ENCODE measurements at places on chromosomes 7 and 10. TPM values are rescaled to one million over a fixed set of nuclear protein-coding genes. Genes with fewer than 3 reads are reported as not detected.

- DNase-seq: no peak
Observed at GRCh38 chr10:87654212-87654611, 5.5 kb upstream of the PAPSS2 start.

DNA sequence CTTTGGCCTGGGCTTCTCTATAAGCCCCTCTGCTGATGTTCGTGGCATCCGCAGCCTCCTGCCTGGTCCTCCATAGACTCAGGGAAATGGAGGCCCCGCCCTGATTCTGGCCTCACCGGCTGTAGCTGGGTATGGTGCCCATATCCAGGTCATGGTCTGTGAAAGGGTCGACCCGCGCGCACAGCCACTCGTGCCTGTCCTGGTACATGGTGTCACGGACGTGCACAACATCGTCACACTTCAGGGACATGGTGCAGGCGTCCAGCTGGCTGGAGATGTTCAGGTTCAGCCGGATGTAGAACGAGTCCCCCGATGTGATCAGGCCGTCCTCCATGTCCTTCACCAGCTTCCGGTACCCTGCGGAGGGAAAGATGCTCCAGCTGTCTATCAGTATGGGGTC, 75.1 kb upstream of the GNA12 start:
- no peak for DNase-seq

- no peak for DNase-seq
Observed at GRCh38 chr7:138563808-138564207, 103.7 kb downstream of the TRIM24 start.

Gene TEX47
- not detected for total RNA-seq

Gene GLI3
- 1.1 TPM for total RNA-seq

Gene GARIN1A
- 4.3 TPM for total RNA-seq

DNA sequence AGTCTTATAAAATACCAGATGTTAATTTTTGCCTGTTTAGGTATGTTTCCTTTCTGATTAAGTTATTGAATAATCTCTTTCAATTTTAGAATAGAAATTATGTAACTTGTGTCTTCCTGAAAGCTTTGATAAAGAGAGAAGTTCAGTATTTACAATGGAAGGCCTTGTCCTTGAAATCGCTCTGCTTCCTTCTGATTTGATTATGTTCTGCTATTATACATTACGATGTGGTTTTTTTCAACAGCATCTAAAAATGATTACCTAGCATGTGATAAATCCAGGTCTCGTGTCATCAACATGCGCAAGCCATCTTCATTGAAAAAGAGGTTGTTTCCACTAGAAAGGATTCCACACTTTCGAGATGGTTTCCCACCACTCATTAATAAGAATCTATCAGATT, 96.5 kb upstream of the SLC26A5 start:
- no peak for DNase-seq

- DNase-seq: no peak
Observed at GRCh38 chr7:27992755-27993493, 187.7 kb downstream of the JAZF1 start.

DNA sequence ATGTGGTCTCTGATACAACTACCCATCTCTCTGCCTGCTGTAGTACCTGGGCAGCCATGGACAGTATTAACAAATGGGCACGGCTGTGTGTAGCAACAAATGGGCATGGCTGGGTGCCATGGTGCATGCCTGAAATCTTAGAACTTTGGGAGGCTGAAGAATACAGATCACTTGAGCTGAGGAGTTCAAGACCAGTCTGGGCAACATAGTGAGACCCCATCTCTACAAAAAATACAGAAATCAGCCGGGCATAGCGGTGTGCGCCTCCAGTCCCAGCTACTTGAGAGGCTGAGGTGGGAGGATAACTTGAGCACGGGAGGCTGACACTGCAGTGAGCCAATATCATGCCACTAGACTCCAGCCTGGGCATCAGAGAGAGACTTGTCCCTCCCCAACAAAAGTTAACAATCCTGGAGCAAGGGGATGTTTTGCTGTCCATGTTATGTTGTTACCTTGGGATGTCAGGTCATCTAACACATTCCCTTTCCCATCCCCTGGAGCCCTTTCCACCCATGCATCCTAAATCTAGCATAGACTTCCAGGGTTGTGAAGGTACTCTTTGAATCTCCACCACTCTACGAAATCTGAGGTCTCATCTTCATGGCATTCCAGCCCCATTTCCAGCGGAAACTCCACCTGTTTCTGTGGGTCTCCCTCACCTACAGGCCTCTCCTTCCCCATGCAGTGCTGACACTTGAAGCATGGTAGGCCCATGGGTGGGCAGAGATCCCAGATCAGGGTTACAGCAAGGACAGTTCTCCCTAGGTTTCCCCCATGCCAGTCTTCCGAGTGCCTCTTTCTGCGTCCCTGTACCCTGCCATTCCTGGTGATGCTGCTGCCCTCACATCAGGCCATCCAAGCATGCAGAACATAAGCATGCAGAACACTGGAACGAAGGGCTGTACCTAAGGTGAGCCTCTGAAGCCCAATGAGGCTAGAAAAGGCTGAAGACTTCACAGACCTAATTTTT, 13.1 kb downstream of the FXYD4 start:
- no peak for DNase-seq

GRCh38 chr7:91242097-91242844, 22.0 kb upstream of the FZD1 start:
- DNase-seq: no peak

DNA sequence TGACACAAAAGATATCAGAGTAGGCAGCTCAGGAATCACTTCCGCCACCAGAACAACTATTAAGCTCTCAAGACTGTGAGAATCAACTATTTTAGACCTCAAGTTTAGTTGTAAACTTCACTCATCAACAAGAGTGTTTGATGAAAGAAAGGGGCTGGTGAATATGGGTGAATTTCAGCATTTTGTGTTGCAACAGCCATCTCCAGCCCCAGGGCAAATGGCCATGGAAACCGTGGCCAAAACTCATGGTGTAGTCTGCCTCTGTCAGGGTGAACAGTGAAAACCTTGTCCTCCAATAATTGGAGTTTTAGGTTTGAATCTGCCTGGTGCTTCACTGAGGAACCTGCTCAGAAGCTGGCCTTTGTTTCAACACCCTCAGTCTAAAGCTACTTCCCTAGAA, 60.0 kb downstream of the POLR1F start:
- DNase-seq: no peak

DNA sequence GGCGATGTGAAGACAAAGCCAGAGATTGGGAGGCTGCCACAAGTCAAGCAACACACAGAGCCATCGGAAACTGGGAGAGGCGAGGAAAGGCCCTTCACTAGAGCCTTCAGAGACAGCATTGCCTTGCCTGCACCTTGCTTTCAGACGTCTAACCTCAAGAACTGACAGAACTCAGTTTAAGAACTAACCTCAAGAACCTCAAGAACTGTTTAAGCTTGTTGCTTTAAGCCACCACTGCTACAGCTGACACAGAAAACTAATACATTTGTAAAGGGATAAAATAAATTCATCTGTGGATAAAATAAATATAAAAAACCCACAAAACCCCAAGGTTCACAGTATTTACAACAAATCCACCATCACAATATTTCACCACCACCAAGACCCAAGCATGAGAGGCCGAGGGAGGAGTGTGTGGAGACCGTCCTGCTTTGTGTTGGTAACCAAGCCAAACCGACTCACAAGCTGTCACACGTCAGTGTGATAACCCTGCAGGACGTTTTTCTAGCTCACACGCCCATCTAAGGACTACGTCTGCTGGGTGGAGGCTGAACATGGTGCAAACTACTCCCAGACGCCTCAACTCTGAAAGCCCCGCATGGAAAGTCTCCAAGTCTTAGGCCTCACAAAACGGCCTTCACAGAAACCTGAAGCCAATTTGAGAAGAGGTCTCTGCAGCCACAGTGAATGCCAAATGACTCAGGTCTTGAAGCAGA, 116.8 kb downstream of the ABLIM1 start:
- DNase-seq: no peak

- DNase-seq: no peak
Observed at GRCh38 chr10:24207341-24207740, 1.6 kb upstream of the KIAA1217 start.

Gene ORC5
- total RNA-seq: 35.7 TPM

Gene GJD4
- total RNA-seq: not detected

DNA sequence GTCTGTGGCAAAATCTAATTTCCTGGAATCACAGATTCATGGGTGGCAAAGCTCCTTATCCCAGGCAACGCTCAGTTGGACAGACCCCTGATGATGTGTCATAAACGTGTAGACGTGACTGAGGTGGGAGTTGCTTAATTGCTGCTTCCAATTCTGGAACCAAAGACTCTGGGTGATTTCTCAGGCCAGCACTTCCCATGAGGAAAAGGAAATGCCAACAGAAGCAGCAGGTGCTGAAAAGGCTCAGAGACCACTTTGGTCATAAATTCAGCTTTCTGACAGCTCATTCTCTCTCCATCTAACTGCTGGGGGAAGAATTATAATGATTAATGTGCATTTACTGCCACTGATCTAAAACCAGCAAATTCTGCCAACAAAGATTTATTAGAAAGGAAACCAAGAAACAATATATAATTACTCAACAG, 88.7 kb downstream of the OSBPL3 start:
- DNase-seq: no peak

Gene DRGX
- not detected for total RNA-seq

DNA sequence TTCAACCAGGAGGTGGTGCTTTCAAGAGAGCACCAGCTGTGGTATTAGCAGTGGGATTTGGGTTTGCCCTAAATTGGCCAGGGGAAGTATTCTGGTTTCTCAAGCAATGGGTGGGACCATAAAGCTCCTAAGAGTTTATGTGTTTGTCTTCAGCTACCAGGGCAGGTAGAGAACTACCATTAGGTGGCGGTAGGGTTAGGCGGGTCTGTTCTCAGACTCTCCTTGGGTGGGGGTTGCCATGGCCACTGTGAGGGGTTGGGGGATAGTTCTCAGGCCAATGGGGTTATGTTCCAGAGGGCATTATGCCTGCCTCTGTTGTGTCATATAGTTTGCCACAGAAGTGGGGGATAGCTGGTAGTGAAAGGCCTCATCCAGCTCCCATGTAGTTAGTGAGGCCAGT, 47.7 kb upstream of the BICC1 start:
- no peak for DNase-seq

DNA sequence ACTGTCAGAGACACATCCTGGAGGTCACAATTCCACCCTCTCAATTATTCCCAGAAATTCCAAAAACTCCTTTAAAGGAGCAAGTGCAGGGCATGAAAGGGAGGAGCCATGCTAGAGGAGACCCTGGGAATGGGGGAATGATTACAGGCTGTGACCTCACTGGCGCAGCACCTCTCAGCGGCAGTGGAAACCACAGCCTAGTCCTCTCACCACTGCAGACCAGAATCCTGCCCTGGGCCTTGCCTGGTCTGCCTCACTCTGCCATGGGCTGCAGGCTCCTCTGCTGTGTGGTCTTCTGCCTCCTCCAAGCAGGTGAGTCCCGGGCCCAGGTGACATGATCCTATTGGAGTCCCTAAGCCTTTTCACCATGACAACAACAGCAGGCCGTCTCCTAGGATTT, 50.5 kb upstream of the PRSS58 start:
- no peak for DNase-seq

DNA sequence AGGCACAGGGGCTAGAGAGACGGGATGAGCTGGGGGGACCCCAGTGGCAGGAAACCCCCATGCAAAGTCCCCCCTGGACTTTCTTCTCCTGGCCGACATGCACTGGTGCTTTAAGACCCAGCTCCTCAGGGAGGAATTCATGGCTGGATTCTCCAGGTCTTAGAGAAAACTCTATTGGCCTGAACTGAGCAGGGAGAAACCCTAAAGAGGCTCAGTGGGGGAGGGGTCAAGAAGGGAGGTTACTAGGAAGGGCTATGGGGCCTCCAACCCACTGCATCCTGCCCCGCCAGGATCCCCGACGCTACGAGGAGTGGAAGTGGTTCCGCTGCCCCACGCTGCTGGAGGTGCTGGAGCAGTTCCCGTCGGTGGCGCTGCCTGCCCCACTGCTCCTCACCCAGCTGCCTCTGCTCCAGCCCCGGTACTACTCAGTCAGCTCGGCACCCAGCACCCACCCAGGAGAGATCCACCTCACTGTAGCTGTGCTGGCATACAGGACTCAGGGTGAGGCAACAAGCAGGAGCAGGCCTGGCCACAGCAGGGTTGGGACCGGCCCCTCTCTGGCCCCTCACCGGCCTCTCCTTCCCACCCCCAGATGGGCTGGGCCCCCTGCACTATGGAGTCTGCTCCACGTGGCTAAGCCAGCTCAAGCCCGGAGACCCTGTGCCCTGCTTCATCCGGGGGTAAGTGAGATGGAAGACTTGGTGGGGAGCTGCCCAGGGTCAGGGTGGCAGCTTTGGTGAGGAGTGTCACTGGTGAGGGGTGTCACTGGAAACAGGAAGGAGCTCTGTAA, 13.8 kb downstream of the ATG9B start:
- no peak for DNase-seq

- no peak for DNase-seq
Observed at GRCh38 chr7:71601851-71602250, 469.9 kb downstream of the GALNT17 start.

- no peak for DNase-seq
Observed at GRCh38 chr7:29202651-29203069, 8.1 kb downstream of the CHN2 start.

Gene OR2A12
- total RNA-seq: not detected

Gene GHRHR
- not detected for total RNA-seq

All from natural killer cell treated with Interleukin-12 subunit alpha and Interleukin-12 subunit beta and Interleukin-15 and Interleukin-18, amount 100 ng/mL, for 72 hours (primary cell).